ENCODE measurements at places on chromosomes 2 and 18.

GRCh38 chr2:190344276-190344827, 963 bp downstream of the INPP1 start:
- DNase-seq = no peak

GRCh38 chr18:10013621-10014543, 100.1 kb downstream of the VAPA start:
- DNase-seq = no peak

DNA sequence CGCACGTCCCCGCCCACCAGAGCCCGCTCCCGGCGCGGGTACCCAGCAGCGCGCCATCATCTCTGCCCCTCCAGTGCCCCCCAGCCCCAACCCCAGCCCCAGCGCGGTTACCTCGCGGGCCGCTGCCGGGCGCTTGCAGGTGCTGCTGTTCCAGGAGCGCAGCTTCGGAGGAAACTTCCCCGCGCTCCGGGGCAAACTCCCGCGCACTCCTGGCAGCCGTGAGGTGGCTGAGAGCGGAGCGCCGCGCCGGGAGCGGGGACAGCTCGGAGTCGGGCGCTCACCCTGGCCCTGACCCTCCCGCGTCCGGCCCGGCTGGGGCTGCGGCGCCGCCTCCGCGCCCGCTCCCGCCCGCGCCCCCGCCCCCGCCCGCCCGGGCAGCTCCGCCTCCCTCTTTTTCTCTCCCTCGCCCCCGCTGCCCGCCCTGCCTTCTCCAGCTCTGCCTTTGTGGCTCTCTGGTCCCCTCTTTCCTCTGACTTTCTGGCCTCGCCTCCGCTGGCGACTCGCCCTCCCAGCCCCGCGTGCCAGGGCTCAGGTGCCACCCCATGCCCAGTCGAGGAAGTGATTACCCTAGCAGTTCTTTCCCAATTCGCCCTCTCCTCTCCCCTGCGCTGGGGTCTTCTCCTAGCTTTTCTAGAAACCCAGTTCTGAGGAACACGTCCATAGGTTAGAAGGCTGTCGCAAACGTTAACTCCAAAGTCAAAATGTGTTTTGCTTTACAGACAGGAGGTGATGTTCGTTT, at the start of gene CHST9:
TSS of gene CHST9 (minus strand) at position 284 of the 739 bp plus-strand sequence. CDS start 42,499 bp downstream, outside the sequence.
- no peak for DNase-seq

DNA sequence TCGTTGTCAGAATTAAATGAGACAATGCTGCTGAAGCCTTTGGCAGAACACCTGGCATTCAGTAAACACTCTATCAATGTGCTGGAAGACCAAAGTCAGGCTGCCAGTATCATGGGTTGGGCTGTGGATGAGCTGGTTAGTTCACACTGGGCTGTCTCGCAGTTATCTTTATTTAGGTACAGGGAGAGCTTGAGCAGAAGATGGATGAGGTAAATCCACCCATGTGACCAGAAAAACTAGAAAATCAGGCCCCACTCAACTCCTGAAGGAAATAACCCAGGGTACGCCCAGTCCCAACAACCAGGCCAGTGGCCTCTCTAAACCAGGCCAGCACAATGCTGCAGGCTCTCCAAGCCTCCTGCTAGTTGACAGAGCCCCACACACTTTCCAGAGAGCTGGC, 330.3 kb downstream of the TNS1 start:
- no peak for DNase-seq

GRCh38 chr18:28422577-28422976, 245.6 kb upstream of the CDH2 start:
- DNase-seq = no peak

DNA sequence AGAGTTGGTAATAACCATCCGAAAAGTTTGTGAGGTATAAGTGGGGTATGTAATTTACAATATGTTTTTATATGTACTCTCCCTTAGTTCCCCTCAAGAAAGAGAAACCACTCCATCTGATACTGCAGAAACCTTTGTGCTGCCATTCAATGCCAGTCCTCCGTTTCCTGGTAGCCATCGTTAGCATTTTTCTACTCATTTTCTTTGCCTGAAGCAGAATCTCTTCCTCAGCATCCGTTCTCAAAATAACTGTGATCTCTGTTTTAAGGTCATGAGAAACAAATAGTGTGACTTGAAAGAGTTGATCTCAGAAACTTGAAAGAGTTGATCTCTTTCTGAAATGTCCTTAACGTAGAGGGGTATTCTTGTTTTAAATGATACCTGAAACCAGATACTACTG, 996 bp downstream of the PTCD3 start:
- no peak for DNase-seq

- DNase-seq = no peak
Measured at GRCh38 chr2:174704061-174704460, 60.2 kb downstream of the CHRNA1 start.

DNA sequence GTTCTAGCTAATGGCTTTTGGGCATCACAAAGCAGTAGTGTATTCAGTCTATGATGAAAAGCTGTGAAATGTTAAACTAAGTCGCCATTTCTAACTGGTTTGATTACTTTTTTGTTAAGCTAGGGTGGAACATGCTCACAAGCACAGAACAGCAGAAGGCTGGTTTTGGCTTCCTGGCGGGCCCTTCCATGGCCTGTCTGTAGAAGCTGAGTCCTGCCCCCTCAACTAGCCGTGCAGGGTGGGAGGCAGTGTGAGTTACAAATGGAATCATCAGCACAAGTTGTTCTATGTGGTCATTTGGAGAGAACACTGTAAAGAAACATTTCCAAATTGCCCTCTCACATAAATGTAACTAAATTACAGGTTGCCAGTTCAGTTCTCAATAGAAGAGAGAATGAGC, 290.8 kb downstream of the ALPK2 start:
- DNase-seq = no peak

DNA sequence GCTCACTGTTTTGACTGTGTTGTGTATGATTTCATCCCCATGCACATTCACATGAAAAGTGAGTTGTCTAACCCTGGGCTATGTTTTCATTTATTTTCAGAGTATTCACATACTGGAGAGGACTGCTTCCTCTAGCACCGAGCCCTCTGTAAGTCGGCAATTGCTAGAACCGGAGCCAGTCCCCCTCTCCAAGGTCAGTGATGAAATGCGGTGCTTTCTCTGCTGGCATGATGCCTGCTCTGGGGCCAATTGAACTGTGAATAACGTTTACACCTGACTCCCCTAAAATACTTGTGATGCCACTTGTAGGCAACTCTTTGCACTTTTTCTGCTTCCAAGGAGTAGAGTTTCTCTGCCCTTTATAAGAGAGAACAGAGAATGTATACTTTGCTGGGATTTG, 126.9 kb downstream of the PRKRA start:
- DNase-seq = no peak
